GM04503 (cell line): ENCODE measurements at places on chromosomes 6 and 20.

DNA sequence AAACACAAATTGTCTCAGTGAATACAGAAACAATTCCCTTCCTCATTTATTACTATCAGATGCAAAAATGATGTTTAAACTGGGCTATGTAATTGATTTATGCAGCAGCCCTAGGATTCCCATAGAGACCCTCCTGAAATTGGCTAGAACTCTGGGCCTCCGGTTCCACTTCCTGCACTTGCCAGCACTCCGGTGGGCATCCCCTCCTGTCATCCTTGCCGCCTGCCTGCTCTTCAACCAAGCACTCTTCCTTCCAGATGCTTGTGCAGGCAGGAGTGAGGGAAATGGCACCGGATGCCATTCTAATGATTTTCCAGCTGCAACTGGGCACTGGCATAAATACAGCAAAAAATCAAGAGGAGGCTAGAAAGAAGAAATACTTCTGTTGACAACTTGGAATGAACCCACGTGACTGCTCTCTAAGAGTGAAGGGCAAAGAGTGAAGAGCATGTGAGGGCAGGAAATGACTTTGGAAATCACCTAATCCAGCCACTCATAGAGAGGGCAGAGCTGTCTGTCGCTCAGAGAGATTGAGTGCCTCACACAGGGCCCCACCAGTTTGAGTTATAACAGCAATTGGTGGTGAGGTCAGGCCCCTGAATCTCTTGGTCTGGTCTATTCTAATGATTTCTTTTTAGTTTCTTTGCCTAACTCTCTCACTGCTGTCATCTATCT is 3.7 kb upstream of the NEDD9 start:
- DNase-seq, result no peak

DNA sequence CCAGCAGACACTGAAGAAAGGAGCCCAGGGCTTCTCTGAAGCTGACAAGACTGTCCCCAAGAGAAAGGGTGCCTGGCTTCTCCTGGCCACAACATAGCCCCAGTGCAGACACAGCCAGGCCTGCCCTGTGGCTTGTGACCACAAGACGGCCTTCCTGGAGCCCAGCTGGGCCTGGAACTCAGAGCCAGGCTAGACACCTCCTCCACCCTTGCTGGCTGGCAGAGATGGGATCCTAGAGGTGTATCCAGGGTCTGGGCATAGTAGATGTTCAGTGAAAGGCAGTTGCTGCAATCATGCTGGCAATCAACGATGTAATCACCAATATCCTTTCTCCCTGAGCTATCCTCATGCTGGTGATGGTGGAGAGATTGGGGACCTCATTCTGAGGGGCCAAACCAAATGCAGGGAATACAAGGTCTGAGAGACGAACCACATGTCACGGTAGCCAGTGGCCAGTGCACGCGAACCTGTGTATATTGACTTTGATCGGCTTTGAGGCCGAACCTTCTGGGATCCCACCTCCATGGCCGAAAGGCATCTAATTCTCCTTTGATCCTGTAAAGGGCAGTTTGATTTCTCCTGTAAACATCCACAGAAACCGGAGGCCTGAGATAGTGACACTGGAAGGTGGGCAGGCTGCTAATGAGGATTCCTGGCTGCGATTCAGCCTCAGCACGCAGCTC is 115.2 kb downstream of the PSMB1 start:
- no peak for DNase-seq

- no peak for DNase-seq
These were observed 153.0 kb upstream of the DEFB112 start for GRCh38 chr6:50202766-50203165.

- DNase-seq, result no peak
These were observed 39.5 kb downstream of the CRISP1 start for GRCh38 chr6:49826743-49827406.

GRCh38 chr6:83031689-83032088 is 34.0 kb downstream of the UBE3D start:
- no peak for DNase-seq

GRCh38 chr6:53175027-53175426 is 26.4 kb upstream of the GCM1 start:
- DNase-seq, result no peak

DNA sequence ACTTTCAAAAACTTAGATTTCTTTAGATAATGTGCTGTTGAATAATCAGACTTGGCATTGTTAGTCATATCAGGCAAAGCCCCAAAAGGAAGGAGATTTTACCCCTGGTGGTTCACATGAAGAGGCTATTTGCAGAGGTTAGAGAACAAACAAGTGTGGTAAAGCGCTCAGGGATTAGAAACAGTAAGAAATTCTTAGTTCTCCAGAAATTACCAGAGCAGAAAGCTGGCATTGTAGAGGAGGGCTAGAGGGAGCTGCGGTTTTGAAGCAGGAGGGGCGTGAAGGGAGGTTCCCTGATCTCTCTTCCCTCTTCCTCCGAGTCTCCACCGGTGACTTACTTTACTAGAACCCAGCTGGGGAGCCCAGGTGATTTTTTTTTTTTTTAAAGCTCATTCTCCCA is 10.2 kb downstream of the MYO6 start:
- no peak for DNase-seq

DNA sequence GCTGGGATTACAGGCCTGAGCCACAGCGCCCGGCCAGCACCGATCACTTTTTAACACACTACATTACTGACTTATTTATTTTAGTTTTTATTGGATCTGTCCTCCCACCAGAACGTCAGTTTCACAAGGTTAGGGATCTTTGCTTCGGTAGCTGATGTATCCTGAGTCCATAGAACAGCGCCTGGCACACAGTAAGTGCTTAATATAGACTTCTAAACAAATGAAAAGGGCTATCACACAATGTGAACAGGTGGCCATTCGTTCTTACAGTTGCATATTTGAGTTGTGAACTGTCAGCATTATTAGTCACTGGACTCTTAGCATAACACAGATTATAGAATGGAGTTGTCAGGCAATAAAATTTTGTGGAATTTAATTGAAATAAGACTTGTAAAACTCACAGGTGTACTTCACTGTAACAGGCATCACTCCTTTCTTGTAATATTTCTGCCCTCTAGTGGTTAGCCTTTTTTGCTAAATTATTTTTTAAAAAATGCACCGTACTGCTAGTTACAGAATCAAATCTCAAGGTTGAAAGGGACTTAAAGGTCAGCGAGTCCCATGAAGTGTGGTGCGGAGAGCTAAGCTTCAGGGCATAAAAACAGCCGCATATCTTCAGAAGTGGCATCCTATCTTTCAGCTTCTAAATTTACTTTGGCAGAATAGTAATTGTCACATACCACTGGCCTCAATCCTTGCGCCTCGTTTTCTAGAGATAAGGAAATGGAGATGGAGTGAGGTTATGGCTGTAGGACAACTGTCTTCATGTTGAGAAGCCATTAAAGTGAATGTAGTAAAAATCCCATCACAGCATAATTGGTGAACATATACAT is 3.4 kb upstream of the TBC1D7 start:
- DNase-seq, result no peak

DNA sequence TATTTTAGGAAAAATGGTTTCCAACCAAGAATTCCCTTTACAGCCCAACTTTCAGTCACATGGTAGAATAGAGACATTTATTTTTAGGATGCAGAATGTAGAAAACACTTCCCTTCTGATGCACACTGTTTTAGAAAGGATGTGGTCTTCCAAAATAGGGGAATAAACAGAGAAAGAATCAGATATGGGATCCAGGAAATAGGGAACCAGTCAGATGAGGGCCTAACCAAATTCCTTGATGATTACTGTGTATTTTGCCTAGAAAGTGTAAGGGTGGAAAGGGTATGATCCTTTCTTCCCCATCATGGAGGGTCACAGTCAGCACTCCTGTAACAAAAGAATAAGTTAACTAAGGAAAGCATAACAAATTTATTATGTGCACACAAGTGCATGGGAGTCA is 27.4 kb downstream of the SLX4IP start:
- DNase-seq, result no peak

- no peak for DNase-seq
These were observed 592.3 kb downstream of the PKHD1 start for GRCh38 chr6:51495096-51495495.

DNA sequence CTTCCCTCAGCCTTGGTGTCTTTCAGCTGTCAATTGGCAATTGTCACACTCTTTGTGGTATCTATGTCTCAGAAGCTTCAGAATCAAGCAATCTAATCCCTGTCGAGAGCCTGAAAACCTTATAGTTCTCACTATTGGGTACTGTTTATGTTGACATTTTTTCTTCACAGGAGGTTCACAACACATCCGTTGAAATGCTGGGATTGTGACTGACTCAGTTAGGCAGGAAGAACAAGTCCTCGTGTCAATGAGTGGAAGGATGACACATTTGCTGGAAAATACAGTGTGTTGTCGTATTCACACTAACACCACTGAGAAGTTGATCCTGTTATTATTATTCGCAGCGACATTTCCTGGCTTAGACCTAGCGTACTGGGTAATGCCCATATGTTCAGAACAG is 163.9 kb upstream of the CITED2 start:
- DNase-seq, result no peak
